ENCODE measurements at places on chromosomes 12 and 14.

- DNase-seq = no peak
Measured at GRCh38 chr14:78614593-78614992, 444.4 kb downstream of the NRXN3 start.

DNA sequence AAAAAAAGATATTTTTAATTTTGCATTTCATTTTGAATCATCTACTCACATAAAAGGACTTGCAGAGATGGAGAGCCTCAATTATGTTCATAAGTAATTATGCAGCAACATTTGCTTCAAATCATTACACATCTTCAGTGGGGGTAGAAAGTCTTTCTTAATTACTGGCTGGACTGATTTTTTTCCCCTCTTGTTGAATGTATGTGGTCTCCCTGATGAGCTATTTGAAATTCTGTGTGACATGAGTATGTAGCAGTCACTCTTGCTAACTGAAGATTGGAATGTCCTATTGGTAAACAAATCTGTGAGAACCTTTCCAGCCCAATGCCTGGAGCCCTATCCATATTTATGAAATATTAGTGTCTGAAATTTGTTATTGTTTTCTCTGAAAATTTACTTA lies 139.8 kb downstream of the TMTC2 start:
- DNase-seq = no peak

- DNase-seq = no peak
Measured at GRCh38 chr12:122139941-122140340, 34.1 kb downstream of the IL31 start.

DNA sequence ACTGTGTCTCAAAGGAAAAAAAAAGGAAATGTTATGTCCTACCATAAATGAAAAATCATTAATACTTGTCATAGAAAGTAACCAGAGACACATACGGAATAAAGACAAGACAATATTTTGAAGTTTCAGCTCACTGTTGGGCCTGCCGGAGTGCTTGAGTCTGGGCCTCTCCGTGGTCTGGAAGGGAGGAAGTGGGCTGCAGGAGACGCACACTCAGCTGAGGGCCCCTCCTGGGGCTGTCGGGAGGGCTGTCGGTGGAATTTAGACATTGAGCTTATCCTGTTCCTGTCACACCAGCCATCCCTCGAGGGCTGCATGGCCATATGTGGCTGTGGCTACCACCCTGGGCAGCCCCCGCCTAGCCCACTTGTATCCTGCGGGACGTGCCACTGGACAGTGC lies 80.6 kb downstream of the DDX51 start:
- DNase-seq = no peak

GRCh38 chr12:104197264-104197663 lies 18.3 kb upstream of the TXNRD1 start:
- no peak for DNase-seq

- no peak for DNase-seq
Measured at GRCh38 chr14:72948481-72949138, 22.3 kb downstream of the DCAF4 start.

DNA sequence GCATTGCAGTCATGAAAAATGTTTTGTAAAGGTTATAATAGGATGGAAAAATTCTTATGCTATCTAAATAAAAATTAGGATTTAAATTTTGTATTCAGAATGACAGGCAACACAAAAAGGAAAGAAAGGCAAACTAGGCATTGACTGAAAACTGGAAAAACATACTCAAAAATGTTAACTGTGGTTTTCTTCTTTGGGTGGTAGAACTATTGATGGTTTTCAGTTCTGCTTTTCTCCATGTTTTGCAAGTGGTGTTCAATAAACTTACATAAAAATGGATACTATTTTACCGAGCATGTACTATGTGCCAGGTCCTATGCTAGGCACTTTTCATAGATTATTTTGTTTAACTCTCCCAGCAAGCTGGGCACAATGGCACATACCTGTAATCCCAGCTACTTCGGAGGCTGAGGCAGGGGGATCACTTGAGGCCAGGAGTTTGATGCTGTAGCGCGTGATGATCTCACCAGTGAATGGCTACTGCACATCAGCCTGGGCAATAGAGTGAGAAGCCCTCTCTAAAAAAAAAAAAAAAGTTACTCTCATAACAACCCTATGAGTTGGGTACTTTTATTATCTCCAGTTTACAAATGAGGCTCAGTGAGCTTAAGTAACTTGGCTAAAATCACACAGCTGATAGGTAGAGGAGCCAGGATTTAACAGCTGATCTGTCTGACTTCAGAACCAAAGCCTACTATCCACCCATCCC lies 26.3 kb upstream of the TCP11L2 start:
- DNase-seq = no peak

DNA sequence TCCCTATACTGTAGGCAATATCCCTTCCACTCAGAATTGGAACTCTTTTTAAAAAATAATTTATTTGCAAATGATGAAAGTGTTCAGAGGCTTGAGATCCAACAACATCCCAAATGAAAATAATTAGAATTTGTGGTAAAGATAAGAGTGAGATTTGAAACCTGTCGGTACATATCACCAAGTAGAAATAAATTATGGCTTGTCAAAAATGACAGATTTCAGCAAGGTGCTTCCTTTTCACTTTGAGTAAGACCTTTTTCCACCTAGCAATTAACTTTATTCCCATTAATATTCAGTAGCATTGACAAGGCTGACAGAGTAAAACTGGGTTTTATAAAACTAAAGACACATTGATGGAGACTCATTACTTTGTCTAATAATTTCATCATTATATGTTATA lies 107.7 kb upstream of the PRKD1 start:
- no peak for DNase-seq

- DNase-seq = no peak
Measured at GRCh38 chr12:2553388-2554126, 241.2 kb upstream of the FKBP4 start.

DNA sequence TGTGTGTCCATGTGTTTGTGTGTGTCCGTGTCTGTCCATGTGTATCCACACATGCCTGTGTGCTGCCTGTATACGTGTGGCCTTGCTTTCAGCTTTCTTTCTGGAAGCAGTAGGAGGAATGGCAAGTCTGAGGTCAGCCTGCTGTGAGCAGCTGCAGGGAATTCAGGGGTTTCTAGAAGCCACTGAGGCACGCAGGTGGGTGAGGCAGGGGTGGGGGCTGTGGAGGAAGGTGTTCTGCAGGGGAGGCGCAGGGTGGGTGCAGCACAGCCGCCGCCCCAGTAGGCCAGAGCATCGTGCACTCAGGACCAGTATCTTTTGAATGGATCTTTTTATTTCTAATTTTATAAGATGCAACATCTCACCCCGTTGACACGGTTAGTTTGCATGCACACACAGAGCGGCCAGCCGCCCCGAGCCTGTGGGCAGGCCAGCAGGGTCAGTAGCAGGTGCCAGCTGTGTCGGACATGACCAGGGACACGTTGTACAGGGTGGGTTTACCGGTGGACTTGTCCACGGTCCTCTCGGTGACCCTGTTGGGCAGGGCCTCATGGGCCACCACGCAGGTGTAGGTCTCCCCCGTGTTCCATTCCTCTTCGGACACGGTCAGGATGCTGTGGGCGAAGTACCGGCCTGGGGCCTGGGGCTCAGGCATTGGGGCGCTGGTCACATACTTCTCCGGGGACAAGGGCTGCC lies 327.7 kb downstream of the TMEM121 start:
- DNase-seq = no peak

DNA sequence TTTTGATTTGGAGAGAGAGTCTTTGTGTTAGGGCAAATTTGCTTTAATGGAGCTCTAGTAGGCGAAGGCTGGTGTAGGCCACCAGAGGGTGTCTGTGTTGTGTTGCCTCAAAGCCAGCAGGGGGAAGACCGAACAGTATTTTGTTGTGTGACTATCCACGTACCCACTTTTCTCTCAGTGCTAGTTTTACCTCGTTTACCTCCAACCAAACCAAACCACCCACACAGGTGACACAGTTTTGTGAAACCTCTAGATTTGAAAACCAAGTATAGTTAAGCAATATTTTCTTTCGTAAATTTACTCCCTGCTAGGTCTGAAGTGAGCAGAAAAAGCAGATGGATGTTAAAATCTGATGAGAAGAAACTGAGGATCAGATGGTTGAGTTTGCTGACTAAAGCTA lies 36.3 kb upstream of the NPFF start:
- DNase-seq = no peak

DNA sequence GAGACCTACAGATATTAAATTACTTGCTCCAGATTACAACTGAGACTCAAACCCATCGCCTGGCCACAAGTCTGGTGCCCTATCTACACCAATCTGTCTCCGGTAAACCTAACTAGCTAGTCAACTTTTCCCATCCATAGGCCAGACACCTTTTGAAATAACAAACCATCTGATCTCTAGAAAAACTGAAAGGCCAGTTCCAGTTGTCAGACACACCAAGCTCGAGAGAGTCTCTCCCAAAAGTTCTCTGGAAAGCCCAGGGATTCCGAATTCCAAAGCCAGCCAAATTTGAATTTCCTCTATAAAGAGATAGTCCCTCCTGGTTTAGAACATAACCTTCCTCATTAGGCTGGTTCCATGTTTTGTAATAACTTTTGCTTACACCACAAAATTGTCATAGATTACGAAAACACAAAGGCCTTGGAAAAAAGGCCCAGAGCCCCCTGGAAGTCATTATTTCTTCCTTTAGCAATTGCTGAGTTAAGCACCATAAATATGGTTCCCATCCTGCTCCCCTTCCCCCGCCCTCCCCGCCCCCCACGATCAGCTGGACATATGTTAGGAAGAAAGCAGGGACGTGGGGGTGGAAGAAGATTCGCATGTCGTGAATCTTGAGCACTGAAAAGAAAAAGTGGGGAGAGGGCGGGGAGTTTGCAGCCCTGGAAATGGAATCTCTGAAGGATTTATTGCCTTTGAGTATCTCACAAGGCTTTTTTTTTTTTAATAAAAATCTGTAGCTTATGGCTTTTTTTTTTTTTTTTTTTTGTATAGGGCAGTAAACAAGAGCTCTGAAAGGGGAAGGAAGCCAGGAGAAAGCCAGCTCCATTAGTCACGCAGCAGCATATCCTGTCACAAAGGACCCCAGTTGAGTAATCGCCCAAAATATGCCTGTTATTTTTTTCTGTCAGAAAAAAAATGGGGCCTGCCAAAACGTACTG lies 110.4 kb downstream of the ZFP36L1 start:
- DNase-seq = no peak

DNA sequence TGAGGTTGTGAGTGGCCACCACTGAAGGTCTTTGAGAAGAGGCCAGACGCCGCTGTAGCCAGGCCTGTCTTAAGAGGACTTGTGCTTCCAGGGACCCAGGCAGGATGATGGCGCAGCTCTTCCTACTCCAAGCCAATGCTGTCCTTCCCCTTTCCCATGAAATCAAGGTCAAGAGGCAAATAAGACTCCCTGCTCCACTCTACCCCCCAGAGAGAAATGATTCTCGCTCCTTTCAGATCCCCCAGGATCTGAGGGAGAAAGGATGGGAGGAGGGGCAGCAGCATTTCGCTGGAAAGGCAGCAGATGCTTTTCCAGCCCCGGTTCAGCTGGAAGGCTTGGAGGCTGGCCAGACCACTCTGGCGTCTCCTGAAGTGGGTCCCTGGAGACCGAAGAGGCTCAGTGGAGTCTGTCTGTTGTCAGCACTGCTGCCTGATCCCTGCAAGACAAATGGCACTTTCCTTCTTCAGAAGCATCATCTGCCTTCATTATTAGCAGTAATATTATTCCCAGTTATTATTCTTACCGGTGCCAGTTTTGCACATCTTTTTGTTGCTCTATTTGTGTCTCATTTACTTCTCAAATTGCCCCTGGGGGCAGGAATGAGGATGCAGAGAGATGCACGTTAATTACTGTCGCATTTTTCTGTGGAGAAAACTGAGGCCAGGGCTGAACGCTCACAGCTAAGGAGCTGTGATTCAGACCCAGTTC lies 51.4 kb downstream of the C14orf132 start:
- DNase-seq = no peak

GRCh38 chr14:54909817-54910558 lies 7.4 kb upstream of the GCH1 start:
- no peak for DNase-seq

DNA sequence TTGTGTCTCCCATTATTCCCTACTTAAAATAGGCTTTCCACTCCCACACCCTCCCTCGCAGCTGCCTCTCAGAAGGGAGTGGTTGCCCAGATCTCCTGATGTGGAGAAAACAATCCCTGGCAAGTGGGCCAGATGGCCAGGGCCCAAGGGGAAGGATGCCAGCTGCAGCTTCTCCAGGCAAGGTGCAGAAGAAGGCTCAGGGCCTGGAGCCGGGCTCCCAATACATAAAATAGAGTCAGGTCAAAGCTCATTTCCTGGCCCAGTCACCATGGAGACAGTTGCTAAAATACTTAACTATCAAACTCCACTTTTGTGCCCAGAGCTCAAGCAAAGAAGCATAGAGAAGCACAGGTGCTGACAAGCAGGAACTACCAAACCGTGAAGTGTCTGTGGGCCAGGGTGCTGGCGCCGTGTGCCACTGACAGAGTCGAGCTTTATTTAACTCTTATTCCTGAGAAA lies 45.7 kb upstream of the ITPR2 start:
- DNase-seq = no peak

GRCh38 chr12:109134186-109134917 lies 18.0 kb downstream of the ACACB start:
- DNase-seq = no peak

- no peak for DNase-seq
Measured at GRCh38 chr14:50036211-50036610, 80.2 kb downstream of the VCPKMT start.

GRCh38 chr12:122837306-122838265 lies 2.3 kb downstream of the HIP1R start:
- no peak for DNase-seq

- no peak for DNase-seq
Measured at GRCh38 chr14:50303744-50304471, 8.1 kb downstream of the L2HGDH start.

DNA sequence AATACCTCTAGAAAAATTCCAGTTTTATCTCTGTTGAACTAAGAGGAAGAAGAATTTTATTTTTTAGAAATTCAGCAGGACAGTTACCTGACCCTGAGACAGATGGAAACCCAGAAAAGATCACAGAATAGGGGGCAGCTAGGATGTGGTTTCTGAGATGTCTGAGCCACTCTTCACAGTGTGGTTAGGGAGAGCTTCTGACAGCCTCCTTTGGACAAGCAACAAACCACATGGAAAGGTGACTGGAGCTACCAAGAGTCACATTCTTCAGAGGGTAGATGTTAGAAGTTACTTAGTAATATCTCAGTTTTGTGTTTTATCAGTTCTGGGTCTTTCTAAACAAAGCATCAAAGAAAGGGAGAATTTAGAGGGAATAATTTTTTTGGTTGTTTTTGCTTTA lies 117.3 kb upstream of the NAP1L1 start:
- DNase-seq = no peak

DNA sequence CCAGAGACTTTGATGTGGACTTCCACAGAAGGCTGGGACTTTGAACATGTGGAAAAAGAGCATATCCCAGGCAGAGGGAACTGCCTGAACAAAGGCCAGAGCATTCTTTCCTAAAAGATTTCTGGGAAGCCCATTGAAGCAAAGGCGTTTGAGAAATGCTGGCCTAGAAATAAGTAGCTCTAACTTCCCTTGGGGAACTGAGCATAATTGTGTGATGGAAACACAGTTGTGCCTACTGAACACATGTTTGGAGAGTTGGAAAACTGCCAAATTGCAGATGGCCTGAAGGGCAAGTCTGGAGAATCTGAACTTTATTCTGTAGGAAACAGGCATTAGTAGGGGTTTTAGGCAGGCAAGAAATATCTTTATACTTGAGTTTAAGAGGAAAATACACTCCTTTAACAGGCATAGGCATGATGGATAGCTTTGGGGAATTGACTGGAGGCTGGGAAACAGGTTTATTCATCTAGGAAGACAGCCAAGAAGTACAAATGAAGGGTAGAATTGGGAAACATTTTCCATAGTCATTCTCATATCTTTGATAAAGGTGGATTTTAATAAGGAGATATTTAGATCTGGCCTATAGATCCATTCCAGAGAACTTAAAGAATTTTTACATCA lies 134.1 kb downstream of the TPH2 start:
- no peak for DNase-seq

GRCh38 chr12:15629108-15629507 lies 160.1 kb downstream of the EPS8 start:
- no peak for DNase-seq
